ENCODE measurements at places on chromosomes 1 and 21.

DNA sequence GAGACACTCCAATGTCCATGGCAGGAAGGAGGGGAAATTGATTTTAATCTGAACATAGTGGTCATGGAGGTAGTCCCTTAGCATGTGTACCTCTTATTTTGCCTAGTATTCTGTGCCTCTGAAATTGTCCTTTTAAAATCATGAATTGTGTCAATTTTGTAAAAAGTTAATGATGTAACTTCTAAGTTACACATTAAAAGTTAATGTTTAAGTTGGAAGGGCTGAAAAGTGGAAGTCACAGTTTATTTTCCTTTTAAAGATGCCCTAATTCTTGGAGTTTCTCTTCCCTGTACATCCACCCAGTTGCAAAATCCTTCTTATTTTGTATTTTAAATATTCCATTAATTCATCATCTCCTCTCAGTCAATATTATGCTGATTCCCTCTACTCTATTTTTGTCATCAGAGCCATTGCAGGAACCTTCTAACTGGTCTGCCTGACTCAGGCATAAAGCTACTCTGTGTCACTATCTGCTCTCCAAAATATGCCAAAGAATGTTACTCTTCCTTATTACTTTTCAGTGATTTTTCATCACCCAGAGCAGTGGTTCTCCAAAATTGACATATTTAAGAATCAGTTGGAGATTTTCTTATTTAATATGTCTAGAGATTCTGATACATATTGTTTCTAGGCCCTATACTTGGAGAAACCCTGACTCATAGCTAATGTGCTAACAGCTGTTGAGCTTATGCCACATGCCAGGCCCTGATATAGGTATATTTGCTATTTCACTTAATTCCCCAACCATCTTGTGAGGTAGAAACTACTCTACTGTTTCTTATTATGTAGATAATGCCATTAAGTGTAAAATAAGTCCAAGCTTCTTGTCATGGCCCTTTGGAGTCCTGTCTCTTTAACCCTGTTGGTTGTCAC lies 5.1 kb downstream of the HOOK1 start:
- no peak for DNase-seq

GRCh38 chr1:59075021-59075420 lies 221.9 kb upstream of the FGGY start:
- DNase-seq = no peak

DNA sequence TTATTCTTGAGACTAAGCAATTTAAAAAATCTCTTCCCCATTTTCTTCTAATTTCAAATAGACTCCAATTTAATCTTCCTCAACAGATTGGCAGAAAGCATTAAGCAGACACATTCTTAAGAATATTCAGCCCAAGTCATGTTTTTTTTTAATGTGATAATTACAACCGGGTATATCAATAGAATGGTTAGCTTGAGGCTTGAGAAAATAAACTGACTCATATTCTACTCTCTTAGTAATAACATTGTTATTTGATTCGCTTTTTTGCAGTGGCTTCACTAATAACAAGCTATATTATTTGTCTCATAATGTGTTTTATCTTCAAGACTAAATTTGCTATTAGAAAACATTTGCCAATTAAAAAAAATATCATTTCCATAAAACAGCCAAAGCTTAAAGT lies 488.6 kb upstream of the RGS18 start:
- no peak for DNase-seq

DNA sequence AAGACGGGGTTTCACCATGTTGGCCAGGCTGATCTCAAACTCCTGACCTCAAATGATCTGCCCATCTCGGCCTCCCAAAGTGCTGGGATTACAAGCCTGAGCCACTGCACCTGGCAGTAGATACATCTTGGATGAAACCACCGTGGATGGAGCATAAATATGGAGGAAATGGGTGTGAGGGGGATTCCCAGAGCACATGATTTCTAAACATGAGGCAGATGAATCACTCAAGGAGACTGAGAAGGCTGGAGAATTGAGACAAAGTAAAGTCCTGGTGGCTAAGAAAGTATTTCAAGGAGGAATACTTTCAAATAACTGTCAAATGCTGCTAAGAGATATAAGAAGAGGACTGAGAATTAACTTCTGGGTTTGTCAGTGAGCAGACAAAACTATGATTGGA lies 5.4 kb upstream of the PGBD5 start:
- DNase-seq = no peak

DNA sequence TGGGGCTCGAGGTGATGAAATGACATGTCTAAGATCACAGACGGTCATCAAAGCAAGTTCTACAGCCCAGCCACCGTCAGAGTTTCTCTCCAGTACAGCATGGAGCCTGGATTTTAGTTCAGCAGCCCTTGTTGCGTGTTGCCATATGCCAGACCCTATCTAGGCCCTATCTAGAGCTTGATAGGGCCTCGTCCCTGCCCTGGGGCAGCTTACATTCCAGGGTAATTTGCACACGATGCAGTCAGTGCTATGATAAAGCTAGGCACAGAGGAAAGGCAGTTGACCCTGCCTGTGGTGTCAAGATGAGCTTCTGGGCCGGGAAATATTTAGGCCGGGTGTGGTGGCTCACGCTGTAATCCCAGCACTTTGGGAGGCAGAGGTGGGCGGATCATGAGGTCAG lies 18.9 kb downstream of the ETV3L start:
- DNase-seq = no peak

DNA sequence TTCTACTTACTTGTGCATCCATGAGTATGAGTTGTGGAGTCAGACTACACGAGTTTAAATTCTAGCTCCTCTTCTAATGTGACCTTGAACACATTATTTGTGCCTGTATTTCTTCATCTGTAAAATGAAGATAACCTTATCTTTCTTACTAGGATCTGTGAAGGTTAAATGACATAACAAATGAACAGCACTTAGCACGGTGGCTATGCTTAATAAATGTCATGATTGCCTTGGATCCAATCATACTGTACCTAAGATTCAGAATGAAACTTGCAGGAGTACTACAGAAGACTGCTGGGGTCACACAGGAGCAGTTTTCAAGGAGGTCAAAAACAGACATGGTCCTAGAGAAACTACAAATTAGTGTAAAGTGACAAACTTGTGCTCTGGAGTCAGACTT lies 22.2 kb upstream of the ALG14 start:
- no peak for DNase-seq

- no peak for DNase-seq
These were observed at the start of gene RCSD1 for GRCh38 chr1:167629681-167630567. TSS of gene RCSD1 (plus strand) at chr1:167630232. CDS start at chr1:167630424, 192 bp downstream.

- no peak for DNase-seq
These were observed 29.7 kb upstream of the PYHIN1 start for GRCh38 chr1:158901623-158902022.

GRCh38 chr1:220681220-220681880 lies 8.8 kb upstream of the C1orf115 start:
- DNase-seq = no peak

- DNase-seq = no peak
These were observed 159.9 kb downstream of the TRABD2B start for GRCh38 chr1:47837056-47837830.

DNA sequence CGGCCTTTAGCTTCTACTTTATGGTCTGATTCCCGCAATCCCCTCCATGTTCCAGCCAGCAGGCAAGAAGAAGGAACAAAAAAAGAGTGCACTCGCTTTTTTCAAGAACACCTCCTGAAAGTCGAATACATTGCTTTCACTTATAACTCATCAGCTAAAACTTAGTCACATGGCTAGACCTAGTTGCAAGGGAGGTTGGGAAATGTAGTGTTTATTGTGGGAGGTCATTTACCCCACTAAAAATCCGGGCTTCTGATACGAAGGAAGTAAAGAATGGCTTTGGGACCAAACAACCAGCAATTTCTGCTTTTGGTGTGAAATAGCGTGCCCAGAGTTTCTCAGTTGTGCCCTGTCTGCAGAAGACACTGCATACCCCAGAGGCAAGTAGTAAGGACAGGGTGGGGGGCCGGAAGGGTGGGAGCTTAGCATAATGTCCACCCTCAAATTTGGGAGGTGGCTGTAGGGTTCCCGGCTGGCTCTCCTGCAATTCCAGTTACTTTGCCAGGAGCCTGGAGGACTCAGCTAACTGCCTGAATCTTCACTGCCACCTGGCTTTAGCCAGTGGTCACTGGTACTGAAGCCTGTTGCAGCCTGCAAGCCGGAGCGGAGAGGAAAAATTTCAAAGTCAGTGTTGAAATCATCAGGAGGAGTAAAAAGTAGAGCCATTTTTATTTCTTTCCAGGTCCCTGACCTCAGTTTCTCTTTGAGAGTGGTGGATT lies 57.7 kb upstream of the F3 start:
- DNase-seq = no peak

DNA sequence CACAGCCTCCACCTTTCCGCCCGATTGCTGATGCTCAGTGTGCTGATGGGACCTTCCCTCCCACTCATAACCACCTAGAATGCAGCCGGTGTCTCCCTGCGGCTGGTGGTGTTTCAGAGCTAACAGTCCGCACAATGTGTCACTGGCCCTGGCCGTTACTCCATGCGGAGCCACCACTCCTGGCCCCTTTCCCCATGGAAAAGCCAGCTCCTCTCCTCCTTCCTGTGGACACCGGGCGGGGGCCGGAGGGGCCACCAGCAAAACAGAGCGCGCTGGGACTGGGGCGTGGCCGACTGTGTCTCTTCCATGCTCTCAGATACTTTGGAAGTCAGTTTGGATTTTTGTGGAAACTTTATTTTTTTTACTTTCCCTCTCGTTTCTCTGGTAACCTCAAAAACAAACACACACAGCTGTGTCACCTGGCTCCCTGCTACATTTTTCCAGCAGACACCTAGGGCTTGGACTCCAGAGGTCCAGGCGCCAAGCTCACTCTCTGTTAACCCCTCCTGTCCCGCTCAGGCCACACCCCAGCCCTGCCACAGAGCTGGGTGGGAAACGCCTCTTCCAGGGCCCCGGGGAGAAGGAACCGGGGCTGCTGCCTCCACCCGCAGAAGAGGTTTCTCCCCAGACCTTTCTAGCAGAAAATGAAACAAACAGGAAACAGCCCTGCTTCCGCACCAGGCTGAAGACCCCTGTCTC lies 32.5 kb upstream of the COL6A2 start:
- DNase-seq = no peak

DNA sequence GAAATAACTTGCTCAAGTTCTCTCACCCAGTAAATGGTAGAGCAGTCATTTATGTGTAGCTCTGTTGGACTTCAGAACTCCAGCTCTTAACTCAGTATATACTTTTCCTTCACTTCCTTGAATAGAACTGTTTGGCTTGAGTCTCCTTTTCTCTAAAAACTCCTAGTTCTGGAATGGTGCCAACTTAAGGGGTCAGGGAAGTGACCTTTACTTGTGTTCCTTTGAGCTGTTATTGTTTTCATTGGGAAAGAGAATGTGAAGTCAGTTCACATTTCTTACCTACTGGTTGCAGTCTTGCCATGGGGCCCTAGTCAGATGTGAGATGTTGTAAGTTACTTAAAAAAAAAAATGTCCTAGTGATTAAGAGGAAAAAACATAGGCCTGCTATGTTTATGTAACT lies 77.0 kb upstream of the MACF1 start:
- no peak for DNase-seq

- no peak for DNase-seq
These were observed 39.7 kb downstream of the CAPZB start for GRCh38 chr1:19445417-19446342.

- DNase-seq = no peak
These were observed 43.4 kb upstream of the SLC19A2 start for GRCh38 chr1:169529068-169529642.

GRCh38 chr1:224432672-224433040 lies 1.9 kb downstream of the WDR26 start:
- DNase-seq = no peak

- DNase-seq = no peak
These were observed 1.4 kb downstream of the ZMYM4 start for GRCh38 chr1:35269989-35270289.

- DNase-seq = no peak
These were observed 129.6 kb upstream of the ATP1A1 start for GRCh38 chr1:116243333-116244054.

DNA sequence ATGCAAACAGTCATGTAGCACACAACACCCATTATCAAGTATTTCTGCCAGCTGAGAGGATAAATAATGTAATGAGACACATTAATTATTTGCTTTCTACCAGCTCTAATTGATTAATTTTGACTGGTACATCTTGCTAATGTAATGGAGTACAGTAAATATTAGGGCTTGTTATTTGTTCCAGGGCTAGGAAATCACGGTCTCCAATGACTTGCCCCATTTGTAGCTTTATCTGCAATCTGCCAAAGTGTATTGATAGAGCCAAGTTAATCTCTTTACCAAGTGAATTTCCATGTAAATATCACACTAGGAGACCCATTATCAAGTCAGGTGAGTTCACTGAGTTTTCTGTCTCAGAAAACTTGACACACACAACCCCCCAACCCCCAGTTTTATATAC lies 55.1 kb downstream of the RGS13 start:
- no peak for DNase-seq

DNA sequence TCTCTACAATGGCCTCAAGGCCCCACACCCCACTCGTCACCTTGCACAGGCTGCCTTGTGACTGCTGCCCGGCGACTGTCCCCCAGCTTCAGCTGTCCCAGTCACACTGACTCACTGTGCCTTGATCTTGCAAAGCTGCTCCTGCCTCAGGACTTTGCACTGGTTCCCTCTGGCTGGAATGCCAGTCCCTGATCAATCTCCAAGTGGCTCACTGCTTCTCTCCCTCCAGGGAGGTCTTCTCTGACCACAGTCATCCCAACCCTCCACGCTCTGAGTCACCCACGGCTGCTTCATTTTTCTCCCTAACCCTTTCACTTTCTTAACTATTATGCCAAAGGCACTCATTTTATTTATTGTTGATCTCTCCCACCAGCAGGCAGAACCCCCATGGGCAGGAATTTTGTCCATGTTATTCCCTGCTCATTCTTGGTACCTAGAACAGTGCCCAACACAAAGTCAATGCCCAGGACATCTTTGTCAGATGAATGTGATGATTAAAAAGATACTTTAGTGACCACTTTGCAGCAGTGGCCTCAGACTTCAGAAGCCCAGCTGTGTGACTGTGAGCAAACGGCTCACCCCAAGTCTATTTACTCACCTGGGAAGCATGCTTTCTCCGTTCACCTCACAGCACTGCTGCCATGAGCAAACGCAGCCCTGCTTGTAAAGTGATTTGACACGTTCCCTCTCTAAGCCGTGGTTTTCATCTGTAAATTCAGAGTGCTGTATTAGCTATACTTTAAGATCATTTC lies 53.4 kb downstream of the ZBTB18 start:
- DNase-seq = no peak

GRCh38 chr1:28601696-28602095 lies 9.6 kb downstream of the RAB42 start:
- no peak for DNase-seq

DNA sequence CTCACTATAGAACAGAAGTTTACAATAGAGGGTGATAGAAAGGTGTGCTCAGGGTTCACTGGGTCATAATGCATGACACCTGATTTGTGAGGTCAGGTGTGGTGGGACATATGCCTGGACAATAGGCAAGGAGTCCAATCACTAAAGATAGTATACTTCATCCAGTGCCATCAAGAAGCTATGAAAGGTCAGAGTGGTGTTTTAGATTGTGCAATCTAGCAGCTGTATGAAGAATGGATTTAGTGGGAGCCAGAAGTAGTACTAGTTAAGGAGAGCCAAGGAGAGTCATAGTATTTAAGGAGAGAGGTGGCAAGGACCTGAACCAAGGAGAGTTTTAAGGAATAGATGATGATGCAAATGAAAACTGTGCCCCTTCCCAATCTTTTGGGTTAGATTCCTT lies 80.6 kb upstream of the C1orf105 start:
- no peak for DNase-seq

- no peak for DNase-seq
These were observed 82.8 kb downstream of the DYRK1A start for GRCh38 chr21:37449302-37449937.
